ENCODE measurements at places on chromosomes 12 and 14. TPM values are rescaled to one million over a fixed set of nuclear protein-coding genes. Genes with fewer than 3 reads are reported as not detected.

- no peak for DNase-seq
- no peaks in the 10 kb centered on the region for H3K4me1 ChIP-seq
- H3K36me3 ChIP-seq = no peaks in the 10 kb centered on the region
- no peaks in the 10 kb centered on the region for H3K27me3 ChIP-seq
These were observed 40.7 kb downstream of the RMST start for GRCh38 chr12:97503073-97503855.

GRCh38 chr14:32217301-32217700 lies 14.2 kb upstream of the RNU6-8 start:
- H3K4me1 ChIP-seq = peaks cover 6% of the 10 kb centered on the region
- peak overlapping the region; percentile 54 for H3K4me3 ChIP-seq
- peaks cover 10% of the 10 kb centered on the region for H3K27me3 ChIP-seq

GRCh38 chr12:49905718-49906314 lies 2.1 kb upstream of the FAIM2 start:
- DNase-seq = no peak
- H3K4me3 ChIP-seq = no peak overlapping the region
- H3K36me3 ChIP-seq = no peaks in the 10 kb centered on the region
- H3K4me1 ChIP-seq = peaks cover 7% of the 10 kb centered on the region

DNA sequence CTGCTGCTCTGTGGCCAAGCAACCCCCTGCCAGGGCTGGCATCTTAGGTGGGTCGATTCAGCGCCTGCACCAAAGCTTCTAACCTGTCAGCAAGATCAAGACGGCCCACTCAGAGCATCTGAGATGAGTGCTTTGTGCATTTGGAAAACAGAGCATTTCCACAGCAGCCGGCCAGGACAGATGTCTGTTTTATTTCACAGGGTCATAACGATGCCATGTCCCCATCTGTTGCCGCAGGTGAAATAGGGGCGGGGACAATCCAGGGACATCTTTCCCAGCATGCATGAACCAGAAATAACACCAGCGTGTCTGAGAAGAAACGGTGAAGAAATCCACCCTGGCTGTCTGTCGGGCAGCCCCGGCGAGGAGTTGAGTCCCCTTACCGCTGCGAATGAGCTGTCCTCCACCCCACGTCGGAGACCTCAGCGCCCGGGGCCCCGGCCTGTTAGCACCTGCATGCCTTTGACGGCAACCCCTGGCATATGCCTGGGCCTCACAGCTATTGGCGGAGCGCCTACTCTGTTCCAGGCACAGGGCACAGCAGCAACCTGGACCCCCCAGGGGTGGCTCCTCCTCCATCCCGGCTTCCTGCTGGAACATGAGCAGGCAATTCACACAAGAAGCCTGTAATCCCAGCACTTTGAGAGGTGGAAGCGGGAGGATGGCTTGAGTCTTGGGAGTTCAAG lies 30.6 kb upstream of the ULK1 start:
- H3K4me1 ChIP-seq = peaks cover 17% of the 10 kb centered on the region
- no peaks in the 10 kb centered on the region for H3K36me3 ChIP-seq
- H3K27ac ChIP-seq = no peak overlapping the region
- no peaks in the 10 kb centered on the region for H3K27me3 ChIP-seq
- DNase-seq = no peak
- no peak overlapping the region for H3K4me3 ChIP-seq

Gene HHIPL1
- total RNA-seq = 0.58 TPM

Gene FAR2
- 2.3 TPM for total RNA-seq

Data from activated T-cell treated with anti-CD3 and anti-CD28 coated beads, Interleukin-2, amount 50 U/mL, for 72 hours (primary cell).